ENCODE measurements at places on chromosomes 11 and 22.

DNA sequence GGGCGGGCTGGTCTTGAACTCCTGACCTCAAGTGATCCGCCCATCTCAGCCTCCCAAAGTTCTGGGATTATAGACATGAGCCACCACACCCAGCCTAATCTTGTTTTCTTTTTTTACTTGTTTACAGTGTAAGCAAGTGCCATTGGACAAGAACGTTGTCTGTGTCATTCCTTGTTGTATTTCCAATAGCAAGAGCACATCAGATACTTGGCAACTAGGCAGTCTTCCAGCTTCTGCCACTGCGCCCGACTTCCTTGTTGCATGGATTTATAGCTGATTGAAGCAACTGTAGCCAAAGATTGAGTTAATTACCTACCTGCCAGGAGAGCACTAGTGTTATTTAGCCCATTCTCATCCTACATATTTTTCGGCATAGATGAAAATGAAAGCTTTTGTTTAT, 3.1 kb upstream of the SGSM3 start:
- no peak for DNase-seq

DNA sequence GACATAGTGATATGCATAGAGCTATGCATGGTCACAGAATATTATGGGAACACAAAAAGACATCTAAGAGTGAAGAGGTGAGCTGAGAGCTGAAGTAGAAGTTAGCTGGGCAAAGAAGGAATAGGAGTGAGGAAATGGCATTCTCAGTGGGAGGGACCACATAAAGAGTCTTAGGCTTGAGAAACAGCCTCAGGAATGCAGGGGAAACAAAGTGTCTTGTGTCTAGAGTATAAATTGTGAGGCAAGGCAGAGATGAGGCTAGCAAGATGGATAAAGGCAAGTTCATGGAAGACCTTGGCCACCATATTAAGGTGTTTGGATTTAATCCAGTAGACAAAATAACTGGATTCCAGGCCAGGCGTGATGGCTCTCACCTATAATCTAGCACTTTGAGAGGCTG, 40.6 kb upstream of the CRTAM start:
- no peak for DNase-seq

GRCh38 chr22:30232716-30233218, 13.8 kb downstream of the LIF start:
- no peak for DNase-seq

- no peak for DNase-seq
Measured at GRCh38 chr11:45647786-45648185, 17.6 kb downstream of the CHST1 start.

- peak; percentile 42 for DNase-seq
Measured at GRCh38 chr11:118792570-118793124, 1.7 kb upstream of the DDX6 start.

GRCh38 chr11:127451861-127452260, 451.3 kb upstream of the KIRREL3 start:
- no peak for DNase-seq

DNA sequence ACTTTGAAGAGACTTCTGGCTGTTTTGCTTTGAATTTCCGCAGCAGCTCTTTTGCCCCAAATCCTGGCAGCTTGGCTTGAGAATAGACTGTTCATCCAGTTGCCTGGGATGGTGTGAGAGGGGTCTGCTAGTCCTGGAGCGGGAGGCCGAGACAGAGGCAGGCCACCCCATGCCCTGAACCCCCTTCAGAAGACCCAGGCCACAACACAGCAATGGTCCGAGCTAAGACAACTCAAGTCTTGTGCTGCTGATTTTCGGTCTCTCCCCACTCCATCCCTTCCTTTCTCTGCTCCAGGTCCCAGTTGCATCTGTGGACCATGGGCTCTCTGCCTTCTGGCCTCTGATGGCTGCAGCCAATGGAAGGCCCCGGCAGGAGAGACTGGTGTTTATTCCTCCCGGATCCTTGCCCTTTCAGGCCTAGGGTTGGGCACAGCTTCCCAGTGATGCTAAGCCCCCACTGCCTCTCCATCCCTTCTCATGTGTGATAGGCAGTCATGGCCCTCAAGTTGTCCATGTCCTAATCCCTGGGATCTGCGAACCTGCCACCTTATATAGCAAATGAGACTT, 31.9 kb upstream of the TP53I11 start:
- no peak for DNase-seq

DNA sequence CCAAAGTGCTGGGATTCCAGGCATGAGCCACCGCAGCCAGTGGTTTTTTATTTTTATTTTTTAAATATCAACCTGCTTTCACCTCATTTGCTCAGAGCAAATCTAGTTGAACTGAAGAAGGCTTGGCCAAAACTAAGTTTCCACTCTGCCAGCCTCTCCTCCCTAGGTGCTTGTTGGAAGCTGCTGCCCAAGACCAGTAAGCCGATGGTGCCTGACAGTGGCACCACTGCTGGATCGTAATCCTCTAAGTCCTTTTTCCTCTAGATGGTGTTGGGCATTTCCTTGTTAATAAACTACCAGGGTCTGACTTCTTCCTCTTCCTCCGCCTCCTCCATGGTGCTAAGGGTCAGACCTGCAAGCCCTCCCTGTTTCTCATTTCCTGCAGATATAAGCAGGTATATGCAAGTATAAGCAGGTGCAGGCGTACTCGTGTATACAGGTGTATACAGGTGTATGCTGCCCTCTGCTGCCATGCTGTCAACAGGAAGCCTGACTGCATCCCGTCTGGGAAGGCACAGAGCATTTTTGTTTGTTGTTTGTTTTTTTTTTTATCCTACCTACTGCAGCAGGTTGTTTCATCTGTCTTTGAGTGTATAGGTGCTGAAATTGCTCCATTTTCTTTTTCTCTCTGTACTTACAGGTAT, 1.6 kb downstream of the NADSYN1 start:
- DNase-seq: no peak

Data from activated gamma-delta T cell treated with anti-CD3 and anti-CD28 coated beads, Interleukin-2, amount 50 U/mL, for 16 hours (primary cell).